ENCODE measurements at places on chromosomes 5 and 9.

DNA sequence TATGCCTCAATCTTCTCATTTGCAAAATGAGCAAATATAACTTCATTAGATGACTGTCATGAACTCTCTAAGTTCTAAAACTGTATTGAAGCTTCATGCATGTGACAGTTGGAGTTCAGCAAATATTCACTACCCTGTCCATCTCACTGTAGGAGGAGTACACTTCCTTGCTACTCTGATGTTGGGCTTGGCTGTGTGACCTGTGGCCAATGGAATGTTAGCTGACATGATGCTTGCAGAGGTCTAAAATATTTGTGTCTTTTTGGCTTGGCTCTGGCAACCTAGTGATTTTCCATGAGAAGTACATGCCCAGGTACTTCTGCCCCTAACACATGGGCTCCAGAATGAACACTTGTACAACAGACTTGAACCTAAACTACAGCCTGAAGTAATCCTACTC lies 203.1 kb upstream of the ANKH start:
- no peak for DNase-seq

DNA sequence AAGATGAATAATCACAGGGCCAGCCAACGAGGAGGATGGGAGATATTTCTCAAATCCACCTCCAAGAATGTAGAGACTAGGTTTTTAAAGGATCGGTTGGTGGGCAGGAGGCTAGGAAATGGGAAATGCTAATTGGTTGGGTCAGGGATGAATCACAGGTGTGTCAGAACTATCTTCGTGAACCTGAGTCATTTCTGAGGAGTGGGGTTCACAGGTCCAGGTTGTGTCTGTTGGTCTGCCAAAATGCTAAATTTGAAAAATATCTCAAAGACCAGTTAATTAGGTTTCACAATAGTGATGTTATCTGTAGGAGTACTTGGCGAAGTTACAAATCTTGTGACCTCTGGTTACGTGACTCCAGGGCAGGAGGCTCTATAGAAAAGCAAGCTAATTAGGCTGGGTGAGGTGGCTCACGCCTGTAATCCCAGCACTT lies 2.6 kb upstream of the PLAA start:
- DNase-seq, result no peak

GRCh38 chr5:108380531-108381349 lies 1.2 kb downstream of the FBXL17 start:
- DNase-seq, result peak; percentile 60

DNA sequence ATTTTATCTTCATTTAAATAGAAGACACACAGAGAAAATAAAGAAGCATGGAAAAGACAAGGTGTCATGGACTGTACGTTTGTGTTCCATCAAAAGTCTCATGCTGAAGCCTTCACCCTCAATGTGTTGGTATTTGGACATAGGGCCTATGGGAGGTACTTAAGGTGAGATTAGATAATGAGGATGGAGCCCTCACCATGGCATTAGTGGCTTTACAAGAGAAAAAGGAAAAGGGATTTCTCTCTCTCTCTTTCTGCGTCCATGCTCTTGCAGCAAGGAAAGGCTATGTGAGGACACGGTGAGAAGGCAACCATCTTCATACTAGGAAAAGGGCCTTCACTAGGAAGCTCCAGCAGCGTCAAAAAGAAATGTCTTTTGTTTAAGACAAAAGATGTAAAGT lies 797.0 kb upstream of the CDH10 start:
- no peak for DNase-seq

- DNase-seq, result no peak
Observed at GRCh38 chr9:99185934-99186333, 35.8 kb downstream of the ALG2 start.

DNA sequence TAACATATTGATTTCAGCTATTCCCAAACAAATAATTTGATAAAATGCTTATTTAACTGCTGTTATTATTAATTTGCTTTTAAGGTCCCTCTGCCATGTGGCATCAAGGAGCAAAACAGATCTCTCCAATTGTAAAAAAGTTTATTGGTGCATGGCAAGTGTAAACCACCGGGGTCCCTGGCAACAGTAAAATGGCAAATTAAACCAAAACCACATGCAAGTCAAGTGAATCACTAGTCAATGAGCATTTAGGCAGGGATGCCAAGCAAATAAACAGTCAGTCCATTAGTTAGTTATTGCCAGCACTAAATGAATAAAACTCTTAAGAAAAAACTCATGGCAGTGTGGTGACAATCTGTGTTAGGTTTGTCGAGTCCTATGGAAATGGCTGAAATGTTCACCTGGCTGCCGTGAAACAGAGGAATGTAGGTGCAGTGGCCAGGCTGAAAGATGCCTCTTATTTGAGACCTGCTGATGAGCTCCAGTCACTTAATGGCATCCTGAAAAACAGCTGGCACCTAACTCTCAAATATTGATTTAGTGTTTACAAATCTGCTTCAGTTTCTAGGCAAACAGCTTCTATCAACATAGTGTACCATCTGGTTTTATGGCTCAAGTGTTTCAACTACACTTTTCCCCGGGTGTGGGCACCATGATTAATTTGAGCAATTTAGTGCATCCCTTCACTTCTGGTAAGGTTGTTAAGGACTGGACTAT lies 296.5 kb upstream of the ITGA1 start:
- DNase-seq, result no peak

DNA sequence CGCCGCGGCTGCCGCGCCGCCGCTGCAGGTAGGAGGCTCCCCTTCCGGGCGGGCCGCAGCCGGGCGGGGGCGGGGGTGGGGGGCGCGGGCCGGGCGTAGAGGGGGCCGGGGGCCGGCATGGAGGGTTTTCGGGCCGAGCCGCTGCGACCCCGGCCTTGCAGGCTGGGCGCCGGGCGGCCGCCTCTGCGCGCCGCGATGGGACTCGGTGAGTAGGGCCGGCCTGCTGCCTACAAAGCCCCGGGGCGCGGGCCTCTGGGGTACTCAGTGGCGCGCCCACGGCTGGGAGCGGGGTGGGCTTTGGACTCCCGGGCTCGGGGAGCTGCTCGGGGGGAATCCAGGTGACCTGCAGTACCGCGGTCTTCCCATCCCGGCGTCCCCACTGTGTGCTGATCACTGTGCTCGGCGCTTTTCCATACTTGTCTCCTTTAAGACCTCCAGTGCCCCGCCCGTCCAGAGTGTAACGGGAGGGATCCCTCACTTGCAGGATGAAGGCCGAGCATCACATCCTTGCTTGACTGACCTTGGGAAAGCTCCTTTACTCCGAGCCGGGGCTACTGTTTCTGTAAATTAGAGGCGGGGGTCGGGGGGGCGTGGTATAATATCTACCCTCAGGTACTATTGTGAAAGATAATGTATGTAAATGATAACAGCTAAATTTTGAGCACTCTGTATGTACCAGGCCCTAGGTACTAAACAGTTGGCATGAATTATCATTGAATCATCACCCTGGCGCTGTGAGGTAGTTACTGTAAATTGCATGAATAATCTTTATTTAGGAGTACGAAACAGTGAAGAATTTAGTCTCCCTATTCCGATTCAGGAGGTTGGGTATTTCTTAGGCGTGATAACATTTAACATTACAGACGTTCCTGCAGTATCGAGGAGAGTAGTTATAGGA lies 672 bp downstream of the MSANTD3 start:
- DNase-seq, result peak; percentile 31

- DNase-seq, result no peak
Observed at GRCh38 chr5:111998871-111999270, 241.9 kb upstream of the NREP start.

GRCh38 chr9:78463750-78464149 lies 166.8 kb downstream of the PSAT1 start:
- no peak for DNase-seq

- DNase-seq, result no peak
Observed at GRCh38 chr5:28779161-28779754, 1740.9 kb upstream of the CDH9 start.

DNA sequence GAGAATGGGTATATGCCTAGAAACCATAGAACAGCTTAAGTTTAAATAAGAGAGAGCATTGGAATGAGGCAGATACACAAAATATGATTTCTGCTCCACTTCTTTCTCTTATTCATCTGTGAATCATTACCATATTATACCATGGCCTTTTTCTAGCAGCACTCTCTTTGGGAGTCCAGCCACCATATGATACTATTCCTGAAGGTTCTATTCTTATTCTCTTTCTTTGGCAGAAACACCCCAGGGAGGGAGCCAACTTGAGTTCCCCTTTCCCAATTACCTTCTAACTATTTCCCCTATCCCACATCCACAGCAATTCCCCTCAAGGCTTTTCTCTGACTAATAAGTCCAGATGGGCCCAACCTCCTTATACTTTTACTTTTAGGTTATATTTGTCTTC lies 55.9 kb downstream of the NDUFAF2 start:
- no peak for DNase-seq

DNA sequence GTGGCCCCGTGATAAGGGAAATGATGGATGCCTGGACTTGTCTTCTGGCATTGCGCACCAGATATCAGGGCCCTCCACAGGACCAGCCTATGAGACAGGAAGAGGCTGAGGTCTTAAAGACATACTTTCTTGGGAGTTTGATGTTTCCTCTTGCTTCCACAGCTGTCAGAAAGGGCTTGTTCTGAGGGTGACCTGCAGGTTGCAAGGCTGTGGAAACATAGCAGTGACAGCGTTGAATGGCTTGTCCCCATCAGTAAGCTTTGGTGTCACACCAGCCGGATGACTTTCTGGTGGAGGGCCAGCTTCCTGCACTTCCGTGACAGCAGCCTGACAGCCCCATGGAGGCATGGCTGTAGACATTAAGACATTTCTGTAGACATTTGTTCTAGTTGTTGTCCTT lies 143.2 kb downstream of the C9orf152 start:
- DNase-seq, result peak; percentile 26

DNA sequence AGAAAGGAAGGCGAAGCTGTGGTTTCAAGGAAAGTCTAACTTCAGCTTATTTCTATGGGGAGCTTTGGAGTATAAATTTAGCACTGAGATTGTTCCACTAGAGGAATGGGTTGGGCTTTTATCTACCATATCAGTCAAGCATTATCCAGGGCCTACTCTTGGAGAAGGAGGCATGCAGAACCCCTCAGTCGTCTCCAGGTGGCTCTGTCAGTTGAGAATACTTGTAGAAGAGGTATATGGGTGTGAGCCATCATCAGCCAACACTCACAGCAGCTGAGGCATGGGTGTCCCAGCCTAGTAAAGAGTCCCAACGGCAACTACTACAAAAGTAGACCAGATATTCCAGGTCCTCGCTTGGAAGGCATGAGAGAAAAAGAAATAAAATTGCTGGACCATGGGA lies 548.5 kb upstream of the GRAMD2B start:
- DNase-seq, result no peak

DNA sequence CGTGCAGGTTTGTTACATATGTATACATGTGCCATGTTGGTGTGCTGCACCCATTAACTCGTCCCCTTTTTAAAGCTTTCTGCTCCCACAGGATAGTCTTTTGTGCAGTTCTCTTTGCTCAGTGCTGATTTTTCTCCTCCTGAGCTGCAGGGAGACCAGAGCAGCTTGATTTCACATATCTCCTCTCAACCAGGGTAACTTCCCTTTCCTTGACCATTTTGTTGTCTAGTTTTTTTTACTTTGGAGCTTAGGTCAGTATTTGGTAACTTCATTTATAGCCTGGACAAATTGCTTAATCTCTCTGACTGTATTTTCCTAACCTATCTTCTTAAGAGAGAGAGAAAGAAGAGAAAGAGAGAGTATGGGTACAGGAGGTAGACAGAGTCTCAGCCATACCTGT lies 137.1 kb upstream of the ZNF366 start:
- DNase-seq, result no peak

GRCh38 chr9:32344551-32345182 lies 39.8 kb upstream of the ACO1 start:
- DNase-seq, result no peak

- DNase-seq, result no peak
Observed at GRCh38 chr5:167271081-167271480, 1020.4 kb upstream of the WWC1 start.

DNA sequence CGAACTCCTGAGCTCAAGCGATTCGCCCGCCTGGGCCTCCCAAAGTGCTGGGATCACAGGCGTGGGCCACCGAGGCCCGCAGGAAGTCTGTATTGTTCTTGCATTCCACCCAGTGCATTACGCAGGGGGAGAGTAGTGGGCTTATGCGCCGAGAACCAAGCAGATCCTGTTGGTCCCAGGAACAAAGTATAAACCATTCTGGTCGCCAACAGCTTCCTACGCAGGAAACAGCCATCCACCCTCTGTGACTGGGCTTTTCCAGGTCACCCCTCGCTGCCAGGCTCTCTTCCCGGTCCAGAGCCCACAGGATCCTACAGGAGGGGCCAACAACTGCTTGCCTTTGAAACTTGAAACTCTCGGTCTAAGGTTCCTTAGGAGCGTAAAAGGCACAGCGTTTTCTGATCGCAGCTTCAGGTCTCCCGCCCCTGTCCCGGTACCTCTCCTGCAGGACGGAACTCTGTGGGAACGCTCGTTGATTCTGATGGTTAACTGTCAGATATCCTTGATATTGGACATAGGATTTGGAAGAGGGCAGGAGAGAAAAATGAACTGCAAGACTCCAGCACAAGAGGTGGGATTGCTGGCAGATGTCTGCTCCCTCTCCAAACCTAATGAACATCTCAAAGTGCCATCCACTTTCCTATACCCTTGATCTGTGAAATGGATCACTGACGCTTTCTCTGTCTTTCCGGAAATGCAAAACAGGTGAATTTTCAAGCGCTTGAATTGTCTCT lies 4.2 kb upstream of the ANXA2R start:
- DNase-seq, result peak; percentile 27

GRCh38 chr5:150639751-150640150 lies 709 bp upstream of the SYNPO start:
- no peak for DNase-seq

DNA sequence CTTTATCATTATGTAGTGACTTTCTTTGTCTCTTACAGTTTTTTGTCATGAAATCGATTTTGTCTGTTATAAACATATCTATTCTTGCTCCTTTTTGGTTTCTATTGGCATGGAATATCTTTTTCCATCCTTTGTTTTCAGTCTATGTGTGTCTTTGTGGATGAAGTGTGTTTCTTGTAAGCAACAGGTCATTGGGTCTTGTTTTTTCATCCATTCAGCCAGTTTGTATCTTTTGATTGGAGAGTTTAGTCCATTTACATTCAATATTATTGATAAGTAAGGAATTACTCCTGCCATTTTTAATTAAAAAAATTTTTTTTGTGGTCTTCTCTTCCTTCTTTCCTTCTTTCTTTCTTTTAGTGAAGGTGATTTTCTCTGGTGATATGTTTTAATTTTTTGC lies 194.1 kb downstream of the GDNF start:
- DNase-seq, result no peak

DNA sequence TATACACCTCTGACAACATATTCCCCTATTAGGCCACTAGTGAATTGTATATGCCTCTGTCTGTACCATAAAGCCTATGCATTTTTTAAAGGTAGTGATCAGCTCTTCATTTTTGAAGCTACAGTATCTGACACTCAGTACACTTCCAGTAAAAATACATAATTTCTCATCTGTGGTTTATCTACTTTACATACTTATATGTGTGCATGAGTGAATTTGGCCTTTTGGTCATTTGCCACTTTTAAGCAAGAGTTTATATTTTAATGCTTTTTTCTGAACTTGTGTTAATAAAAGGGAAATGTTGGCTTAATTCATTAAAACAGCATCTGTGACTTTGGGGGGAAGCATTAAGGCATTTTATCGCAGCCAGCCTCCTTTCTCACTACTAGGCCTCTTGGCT lies 47.8 kb downstream of the ST8SIA4 start:
- DNase-seq, result no peak
